Foreskin fibroblast (primary cell): ENCODE measurements at places on chromosomes 6 and 20.

- DNase-seq, result no peak
Observed at GRCh38 chr20:59047938-59048680, 5.5 kb upstream of the PRELID3B start.

DNA sequence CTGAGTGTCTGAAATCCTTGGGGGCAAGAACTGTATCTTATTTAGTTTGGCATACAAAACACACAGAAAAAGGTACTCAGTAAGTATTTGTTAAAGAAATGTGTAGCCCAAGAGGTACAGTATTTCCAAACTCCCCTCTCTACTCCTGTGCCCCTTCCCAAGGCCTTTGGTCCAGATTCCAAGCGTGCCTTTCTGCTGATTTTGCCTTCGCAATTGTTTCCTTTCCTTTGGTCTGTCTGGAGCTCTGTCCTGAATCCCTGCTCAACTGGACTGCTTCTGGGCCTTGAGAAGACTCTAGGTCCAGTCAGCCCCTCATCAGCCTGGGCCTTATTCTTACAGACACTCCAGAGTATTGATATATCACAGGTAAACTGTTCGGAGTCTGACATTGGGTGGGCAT lies 122.2 kb upstream of the SYNCRIP start:
- DNase-seq, result no peak

DNA sequence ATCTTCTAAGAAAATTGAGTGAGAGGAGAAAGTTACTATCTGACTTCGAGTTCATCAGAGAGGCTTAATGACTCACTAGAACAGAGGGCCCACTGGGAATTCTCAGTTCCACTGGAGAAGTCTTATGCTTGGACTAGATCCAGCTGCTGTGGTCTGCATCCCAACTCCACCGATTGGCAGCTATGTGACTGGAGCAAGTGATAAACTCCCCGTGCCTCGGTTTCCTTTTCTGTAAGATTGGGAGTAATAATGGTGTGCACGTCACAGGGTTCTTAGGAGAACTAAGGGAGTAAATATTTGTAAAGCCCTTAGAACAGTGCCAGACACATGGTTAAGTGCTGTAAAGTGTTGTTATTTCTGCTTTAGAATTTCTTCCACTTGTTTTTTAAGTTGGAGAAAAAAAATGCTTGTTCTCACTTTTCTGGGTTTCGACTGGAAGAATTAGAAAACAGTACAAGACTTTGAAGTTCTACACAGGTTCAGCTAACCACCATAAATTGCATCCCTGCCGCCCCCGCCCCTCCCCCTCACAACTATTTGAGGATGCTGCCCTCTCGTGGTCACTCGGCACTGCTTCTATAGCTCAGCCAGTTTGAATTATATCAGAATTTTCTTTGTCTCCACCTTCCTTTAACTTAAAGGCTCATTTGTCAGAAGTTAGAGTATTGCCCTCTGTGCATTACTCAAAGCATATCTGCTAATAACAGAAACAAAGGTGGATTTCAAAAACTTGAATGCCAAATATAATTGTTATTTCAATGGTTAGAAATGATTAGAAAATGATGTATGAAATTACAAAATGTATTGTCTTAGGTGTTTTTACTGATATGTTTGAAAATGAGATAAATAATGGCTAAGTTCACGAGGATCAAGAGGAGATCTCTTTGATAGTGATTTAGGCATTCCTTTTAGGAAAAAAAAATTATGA lies 95.0 kb upstream of the IFNGR1 start:
- DNase-seq, result peak; percentile 88

DNA sequence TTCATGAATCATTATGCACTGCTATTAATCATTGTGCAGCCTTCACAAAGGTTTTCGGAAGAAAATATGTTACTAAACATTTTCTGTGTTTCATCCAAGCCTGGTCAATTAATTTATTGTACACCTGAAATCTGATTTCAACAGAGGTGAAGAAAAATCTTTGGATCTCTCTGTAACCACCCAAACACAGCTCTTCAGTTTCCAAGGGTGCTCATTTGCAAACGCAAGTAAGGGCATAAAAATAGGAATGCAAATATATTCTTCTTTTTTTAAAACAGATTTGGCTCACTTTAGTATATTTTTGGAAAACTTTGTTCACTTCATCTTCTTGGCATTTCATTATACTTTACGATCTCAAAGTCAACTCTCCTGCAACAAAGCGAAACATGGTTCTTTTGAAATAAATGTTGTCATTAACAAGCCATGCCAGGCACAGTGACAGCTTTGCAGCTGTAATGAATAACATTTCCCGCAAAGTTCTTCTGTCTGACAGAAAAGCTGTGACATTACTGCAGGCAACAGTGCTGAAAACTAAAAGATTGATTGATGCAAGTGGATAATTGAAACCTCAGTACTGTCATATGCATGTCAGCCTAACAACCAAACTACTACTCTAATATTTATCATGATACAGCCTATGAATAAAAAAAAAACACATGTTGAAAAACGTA lies 348.3 kb downstream of the FRK start:
- DNase-seq, result no peak

GRCh38 chr20:2688041-2688591 lies 4.5 kb upstream of the EBF4 start:
- DNase-seq, result peak; percentile 29
